Fibroblast of skin of right quadriceps (primary cell): ENCODE measurements at places on chromosomes 5 and 9.

- DNase-seq = no peak
Observed at GRCh38 chr5:139180850-139181249, 17.3 kb downstream of the SIL1 start.

GRCh38 chr5:109045710-109046109 lies 298.0 kb downstream of the FER start:
- DNase-seq = no peak

DNA sequence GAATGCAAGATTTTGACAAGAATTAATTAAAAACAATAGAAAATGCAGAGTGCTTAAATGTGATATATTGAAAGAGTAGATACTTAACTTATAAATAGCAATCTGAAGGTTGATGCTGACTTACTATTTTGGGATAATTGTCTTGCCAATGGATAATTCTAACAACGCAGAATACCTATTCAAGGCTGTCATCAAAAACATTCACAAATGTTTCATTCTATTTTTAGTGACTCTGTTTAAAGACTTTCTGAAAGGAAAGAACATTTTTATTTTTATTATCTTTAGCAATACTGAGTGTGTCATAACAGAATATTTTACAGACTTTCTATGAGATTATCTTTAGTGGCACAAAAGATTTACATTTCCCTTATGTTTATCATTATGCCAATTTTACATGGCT lies 38.1 kb downstream of the ANKRD55 start:
- no peak for DNase-seq

GRCh38 chr5:79236362-79236969 lies 535 bp downstream of the JMY start:
- DNase-seq = peak; percentile 29

DNA sequence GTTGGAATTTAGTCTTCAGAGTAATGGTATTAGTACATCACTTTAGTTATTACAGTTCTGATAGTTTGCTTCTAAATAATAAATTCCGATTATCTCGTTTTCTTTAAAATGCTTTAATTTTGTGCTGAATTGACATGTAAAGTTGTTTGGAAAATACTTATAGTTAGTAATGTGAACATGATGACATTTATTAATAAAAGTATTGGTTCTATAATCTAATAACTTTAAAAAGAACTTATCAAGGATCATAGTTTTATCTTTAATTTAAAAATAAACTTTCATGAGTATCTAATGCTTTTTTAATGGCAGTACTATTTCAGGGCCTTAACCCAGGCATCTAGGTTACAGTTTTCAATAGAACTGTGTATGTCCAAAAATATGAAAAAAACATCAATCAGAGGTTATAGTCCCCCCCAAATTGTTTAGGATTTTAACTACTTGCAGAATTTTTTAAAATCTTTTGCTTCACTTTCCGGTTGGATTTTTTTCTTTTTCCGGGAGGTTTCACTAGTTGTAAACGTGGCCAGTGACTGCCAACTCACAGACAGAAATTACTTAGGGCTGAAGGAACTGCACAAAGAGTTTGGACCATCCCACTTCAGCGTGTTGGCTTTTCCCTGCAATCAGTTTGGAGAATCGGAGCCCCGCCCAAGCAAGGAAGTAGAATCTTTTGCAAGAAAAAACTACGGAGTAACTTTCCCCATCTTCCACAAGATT lies 680 bp downstream of the GPX8 start:
- peak; percentile 98 for DNase-seq

GRCh38 chr9:110157823-110158664 lies 49.9 kb downstream of the C9orf152 start:
- DNase-seq = no peak

- DNase-seq = no peak
Observed at GRCh38 chr5:57828221-57828620, 345.6 kb upstream of the ACTBL2 start.

GRCh38 chr5:125550274-125550673 lies 803.8 kb upstream of the ZNF608 start:
- DNase-seq = peak; percentile 90

DNA sequence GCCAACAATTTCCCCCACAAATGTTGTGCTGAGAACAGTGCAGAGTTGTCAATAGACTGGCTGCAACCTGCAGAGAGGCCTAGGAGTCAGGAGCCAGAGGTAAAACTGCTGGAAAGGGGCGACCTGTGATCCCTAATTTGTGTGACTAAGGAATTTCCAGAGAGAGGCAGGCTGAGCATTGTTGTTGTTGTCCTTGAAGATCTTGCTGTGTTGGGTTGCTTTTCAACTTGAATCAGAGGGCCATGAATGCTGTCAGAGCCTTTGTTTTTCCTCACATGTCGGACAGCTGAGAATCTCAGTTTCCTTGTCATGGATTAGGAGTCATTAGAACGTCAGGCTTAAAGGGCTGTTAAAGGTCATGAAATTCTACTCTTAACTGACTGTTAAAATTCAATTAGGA lies 134.6 kb upstream of the ASTN2 start:
- no peak for DNase-seq

- no peak for DNase-seq
Observed at GRCh38 chr9:114186605-114187289, 31.4 kb downstream of the COL27A1 start.

- peak; percentile 97 for DNase-seq
Observed at GRCh38 chr5:38783011-38783561, 62.7 kb upstream of the OSMR start.

GRCh38 chr5:11289208-11289607 lies 528.2 kb upstream of the DAP start:
- DNase-seq = no peak

- DNase-seq = no peak
Observed at GRCh38 chr9:111076519-111076918, 38.2 kb upstream of the LPAR1 start.

- peak; percentile 81 for DNase-seq
Observed at GRCh38 chr9:96612105-96612965, 7.3 kb downstream of the CDC14B start.

- DNase-seq = no peak
Observed at GRCh38 chr9:135461936-135462335, 17.6 kb upstream of the PPP1R26 start.

DNA sequence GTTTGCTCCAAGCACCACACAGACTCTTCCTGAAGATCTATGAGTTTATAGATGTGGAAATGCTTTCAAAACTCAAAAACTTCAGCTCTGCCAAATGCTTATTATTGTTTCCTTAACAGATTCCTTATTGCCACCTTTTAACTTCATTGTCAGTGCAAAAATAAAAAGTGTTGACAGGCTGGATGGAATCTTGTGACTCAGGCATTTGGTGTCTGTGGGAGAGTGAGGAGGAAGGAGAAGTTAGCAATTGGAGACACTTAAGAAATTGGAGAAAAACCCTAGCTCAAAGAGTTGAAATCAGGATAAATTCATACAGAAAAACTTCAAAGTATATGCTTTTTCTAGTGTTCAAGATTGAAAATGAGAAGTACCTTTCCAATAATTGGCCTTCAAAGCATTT lies 140.6 kb upstream of the PUM3 start:
- DNase-seq = peak; percentile 71

GRCh38 chr5:93611976-93612854 lies 29.2 kb downstream of the NR2F1 start:
- no peak for DNase-seq

GRCh38 chr5:95733107-95733665 lies 2.0 kb downstream of the RHOBTB3 start:
- DNase-seq = no peak

GRCh38 chr9:28909526-28909925 lies 1336.2 kb upstream of the C9orf72 start:
- DNase-seq = no peak

DNA sequence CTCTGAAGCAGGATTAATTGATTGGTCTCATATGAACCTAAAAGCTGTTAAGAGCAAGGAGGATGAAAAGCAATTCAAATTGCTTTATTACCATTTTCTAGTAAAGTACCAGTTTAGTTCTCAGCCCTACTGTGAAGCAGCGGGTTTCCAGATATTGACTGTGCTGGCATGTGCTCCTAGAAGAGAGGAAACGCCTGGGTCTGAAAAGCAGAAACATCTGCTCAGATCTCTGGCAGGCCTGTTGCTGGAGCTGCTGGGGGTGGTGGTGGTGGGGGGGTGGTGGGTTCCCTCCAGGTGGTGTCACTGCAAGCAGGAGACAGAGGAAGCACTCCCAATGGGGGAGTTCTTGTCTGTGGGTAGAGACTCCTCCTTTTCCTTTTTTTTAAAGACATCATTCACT lies 105.5 kb upstream of the ZNF462 start:
- DNase-seq = no peak

- DNase-seq = no peak
Observed at GRCh38 chr5:174120401-174121005, 75.0 kb downstream of the NSG2 start.

GRCh38 chr9:4661611-4662010 lies 483 bp upstream of the PLPP6 start:
- DNase-seq = peak; percentile 17

DNA sequence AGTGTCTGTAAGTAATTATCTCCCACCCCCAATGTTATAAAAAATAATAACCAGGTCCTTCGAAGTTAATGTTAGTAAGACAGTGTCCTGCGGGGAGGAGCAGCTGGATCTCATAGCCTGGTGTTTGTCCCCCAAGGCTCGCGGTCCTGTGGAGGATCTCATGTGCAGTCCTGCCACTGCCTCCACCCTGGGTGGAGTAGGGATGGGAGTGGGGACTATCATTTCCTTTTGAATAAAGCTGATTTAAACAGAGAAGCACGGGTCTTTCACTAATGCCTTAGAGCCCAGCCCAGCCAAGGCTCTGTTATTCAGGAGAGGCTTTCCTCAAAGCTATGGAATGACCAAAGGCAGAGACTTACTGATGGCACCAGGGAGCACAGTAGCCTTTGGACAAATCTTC lies 40.2 kb downstream of the SUB1 start:
- DNase-seq = no peak

DNA sequence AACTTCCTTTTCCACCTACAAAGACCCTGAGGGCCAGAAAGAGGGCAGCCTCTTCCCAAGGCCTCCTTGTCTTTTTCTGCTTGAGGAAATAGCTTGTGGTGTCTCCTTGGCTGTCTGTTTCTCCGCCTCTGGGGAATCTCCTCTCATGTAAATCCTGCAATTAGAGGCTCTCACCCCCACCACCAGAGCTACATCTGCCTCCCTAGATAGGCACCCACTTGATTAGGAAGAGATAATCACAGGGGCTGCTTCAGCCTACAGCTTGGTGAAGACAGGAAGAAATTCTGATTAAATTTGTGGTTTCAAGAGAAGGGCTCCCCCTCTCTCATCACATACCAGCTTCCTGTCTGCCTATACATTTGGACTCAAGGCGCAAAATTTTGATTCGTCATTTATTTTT lies 75.6 kb downstream of the TLR4 start:
- DNase-seq = no peak

DNA sequence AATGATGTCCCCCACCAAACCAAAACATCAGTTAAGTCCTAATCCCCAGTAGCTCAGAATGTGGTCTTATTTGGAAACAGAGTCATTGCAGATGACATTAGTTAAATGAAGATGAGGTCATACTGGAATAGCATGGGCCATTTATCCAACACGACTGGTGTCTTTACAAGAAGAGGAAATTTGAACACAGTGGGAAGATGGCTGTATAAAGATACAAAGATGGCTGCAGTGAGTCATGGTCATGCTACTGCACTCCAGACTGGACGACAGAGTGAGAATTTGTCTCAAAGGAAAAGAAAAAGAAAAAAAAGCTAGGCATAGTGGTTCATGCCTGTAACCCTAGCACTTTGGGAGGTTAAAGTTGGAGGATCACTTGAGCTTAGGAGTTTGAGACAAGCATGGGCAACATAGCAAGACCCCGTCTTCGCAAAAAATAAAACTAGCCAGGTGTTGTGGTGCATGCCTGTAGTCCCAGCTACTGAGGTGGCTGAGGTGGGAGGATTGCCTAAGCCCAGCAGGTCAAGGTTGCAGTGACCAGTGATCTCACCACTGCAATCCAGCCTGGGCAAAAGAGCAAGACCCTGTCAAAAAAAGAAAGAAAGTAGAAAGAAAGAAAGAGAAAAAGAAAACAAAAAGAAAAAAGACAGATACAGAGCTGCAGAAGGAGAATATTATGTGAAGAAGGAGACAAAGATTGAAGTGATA lies 130.0 kb upstream of the CDKN2B start:
- no peak for DNase-seq

DNA sequence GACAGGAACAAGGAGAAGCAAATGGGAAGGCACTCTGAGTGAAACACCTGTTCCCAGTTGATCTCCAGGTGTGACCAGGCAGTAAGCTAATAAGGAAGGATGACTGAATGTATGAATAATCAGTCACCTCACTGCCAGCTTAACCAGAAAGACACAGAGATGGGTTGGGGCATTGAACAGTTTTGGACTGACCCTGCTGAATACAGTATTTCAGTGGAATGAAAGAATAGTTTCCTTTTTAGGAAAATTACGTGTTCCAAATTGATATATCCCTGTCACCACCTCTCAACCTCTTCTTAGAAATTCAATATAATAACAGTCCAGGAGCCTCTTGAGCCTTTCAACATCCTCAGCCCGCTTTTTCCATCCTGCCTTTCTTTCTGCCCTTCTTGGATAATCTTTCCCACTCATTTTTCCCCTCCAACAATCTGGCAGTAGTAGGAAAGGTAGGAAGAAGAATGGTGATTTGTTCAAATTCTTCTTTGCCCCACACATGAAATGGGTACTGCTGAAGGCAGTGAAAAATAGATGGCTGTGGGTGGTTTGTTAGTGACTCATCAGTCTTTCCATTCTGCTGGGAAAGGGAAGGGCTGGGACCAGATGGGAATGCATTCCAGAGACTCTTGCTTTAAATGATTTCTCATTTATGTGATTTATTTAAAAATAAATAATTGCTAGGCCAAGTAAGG lies 117.9 kb downstream of the ZSWIM6 start:
- DNase-seq = peak; percentile 96

- no peak for DNase-seq
Observed at GRCh38 chr9:34995670-34996060, 6.1 kb downstream of the DNAJB5 start.

GRCh38 chr5:102385365-102385764 lies 89.3 kb upstream of the SLCO4C1 start:
- DNase-seq = no peak

DNA sequence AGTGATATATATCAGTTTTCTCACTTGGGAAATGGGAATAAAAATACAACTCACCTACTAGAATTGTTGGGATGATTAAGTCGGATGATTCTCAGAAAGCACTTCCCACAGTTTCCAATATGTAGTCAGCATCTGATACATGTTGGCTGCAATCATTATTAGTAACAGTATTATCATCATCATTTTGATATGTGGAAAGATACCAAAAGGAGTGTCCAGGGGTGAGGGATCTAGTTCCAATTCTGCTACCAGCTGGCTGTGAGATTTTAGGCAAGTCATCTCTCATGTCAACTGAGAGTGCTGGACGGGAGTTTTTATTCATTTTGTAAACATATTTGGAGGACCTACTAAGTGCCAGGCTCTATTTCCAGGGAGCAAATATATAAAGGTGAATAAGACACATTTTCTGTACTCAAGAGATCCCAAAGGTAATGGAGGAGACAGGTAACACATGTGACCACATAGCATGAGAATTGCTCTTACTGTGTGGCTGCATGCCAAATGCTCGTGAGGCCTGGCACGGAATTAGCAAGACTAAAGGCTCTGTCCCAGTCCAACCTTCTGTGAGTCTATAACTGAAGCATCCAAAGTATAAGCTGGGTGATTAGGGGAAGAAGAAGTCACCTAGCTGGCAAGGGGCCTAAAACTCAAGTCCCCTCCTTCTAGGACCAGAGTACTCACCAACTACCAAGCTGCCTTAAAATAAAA lies 83.0 kb downstream of the GRIA1 start:
- DNase-seq = peak; percentile 21

- no peak for DNase-seq
Observed at GRCh38 chr9:98391867-98392266, 136.4 kb upstream of the TBC1D2 start.

GRCh38 chr5:158406884-158407823 lies 548.2 kb upstream of the CLINT1 start:
- peak; percentile 90 for DNase-seq
